ENCODE measurements at places on chromosomes 1 and 21.

DNA sequence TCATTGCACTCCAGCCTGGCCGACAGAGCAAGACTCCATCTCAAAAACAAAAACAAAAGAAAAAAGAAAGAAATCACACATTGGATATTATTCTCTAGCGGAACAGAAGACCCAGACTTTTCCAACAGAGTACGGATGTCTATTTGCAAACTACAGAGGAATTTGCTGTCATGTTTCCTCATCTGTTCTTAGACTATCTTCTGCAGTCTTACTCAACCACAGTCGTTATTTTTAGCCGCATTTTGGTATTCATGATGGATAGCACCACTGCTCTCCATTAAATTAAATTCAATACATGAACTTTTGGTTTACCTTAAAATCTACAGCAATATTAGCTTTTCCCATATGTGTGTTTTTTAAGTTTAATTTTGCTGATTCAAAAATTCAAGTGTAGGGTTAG, 14.2 kb upstream of the HEATR1 start:
- no peak for DNase-seq

DNA sequence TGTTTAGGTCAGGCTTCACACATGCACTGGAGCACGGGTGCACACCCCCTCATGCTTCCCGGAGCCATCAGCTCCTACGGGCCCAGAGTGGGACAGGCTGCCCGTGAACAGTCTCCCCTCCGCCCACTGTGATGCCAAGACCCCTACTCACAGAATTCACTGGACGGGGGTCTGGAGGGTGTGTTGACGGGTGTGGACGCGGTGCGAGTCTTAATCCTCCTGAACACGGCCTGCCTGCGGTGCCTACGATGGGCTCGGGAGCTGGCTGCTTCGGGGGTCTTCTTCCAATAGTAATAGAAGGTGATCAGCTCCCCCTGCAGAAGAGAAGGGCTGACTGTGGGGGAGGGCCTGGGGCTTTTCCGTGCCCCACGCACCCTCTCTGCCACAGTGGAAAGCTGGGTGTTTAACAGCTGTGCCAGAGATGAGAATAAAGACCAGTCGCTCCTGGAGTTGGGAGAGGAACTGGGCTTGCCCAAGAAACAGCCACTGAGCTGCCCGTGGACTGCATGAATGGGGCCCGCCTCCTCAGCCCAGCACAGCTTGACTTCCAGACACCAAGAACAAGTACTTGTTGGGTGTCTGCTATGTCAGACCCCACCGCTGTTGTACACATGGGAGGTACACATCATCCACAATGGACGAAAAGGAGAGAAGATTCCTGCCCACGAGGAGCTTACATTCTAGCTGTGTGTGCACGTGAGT, 47.9 kb downstream of the SLC45A1 start:
- DNase-seq = no peak

GRCh38 chr1:116095027-116095426, 16.2 kb upstream of the MAB21L3 start:
- no peak for DNase-seq

DNA sequence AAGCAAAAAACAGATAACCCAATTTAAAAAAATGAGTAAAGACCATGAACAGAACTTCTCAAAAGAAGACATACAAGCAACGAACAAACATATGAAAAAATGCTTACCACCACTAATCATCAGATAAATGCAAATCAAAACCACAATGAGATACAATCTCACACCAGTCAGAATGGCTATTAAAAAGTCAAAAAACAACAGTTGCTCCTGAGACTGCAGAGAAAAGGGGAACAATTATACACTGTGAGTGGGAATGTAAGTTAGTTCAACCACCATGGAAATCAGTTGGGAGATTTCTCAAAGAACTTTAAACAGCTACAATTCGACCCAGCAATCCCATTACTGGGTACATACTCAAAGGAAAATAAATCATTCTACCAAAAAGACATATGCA, 131.6 kb downstream of the PTGER3 start:
- no peak for DNase-seq

- no peak for DNase-seq
Measured at GRCh38 chr1:200075938-200076546, 48.5 kb downstream of the NR5A2 start.

- no peak for DNase-seq
Measured at GRCh38 chr1:246647113-246647512, 77.1 kb upstream of the SCCPDH start.

- DNase-seq = no peak
Measured at GRCh38 chr1:201715801-201716741, 112.9 kb upstream of the IPO9 start.

DNA sequence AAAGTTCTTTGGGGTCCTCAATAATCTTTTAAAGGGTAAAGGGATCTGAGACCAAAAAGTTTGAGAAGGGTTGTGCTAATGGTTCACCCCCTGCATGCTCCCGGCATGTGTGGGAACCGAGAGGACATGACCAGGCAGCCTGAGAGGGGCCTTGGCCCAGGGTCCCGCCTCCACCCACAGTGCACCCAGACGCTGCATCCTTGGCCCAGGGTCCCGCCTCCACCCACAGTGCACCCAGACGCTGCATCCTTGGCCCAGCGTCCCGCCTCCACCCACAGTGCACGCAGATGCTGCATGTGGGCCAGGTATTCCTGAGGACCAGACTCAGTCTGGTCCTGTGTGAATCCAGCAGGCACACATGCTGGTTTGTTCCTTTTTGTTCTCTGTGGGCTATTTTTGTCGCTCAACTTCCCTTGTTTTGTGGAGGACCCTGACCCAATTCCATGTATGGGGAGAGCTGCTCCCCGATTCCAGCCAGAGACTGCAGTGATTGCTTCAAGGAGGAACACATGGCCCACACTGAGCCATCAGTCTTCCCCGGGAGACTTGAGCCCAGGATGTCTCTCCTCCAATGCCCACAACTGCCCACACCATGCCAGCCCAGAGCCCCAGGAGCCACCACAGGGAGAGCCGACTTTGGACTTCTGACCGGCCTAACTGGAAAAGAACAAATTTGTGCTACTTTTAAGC, 3.5 kb downstream of the NPHP4 start:
- no peak for DNase-seq

- DNase-seq = no peak
Measured at GRCh38 chr1:180742663-180743062, 110.8 kb downstream of the XPR1 start.

Measured in T-helper 1 cell (primary cell).